ENCODE measurements at places on chromosomes 7 and 10. TPM values are rescaled to one million over a fixed set of nuclear protein-coding genes. Genes with fewer than 3 reads are reported as not detected.

ARHGEF35 gene
- 15.7 TPM for total RNA-seq

C7orf33 gene
- not detected for total RNA-seq

CALML5 gene
- total RNA-seq, result not detected

NEUROD6 gene
- total RNA-seq, result not detected

OPALIN gene
- total RNA-seq, result not detected

Measured in mammary epithelial cell (primary cell).